ENCODE measurements at places on chromosomes 3 and 15.

DNA sequence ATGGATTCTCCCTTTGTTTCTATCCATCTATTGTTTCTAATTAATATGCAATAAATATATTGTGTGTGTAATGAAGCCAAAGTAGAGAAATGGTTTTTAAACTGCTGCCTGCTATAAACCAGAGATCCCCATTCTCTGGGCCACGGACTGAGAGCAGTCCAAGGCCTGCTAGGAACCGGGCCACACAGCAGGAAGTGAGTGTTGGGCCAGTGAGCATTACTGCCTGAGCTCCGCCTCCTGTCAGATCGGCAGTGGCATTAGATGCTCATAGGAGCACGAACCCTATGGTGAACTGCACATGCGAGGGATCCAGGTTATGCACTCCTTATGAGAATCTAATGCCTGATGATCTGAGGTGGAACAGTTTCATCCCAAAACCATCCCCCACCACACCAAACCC, 85.2 kb upstream of the POMGNT2 start:
- no peak for DNase-seq

DNA sequence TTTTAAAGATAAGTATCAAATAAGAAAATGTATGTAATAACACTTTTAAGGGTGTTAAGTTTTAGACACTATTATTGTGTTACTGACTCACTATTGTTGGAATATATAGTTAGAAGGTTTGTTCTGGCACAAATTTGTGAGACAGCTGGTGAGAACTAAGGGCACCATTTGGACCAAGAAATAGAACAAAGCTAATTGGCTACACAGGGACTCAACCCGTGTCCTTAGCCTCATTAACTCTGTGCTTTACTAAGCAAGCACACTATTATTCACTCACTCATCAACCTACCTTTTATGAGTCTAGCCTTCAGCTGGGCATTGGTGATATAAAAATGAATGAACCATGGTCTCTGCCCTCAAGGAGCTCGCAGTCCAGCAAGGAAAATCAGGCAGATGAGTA, 4.1 kb upstream of the UNC13C start:
- no peak for DNase-seq

GRCh38 chr3:47385007-47385406, 4.2 kb downstream of the PTPN23 start:
- no peak for DNase-seq

- no peak for DNase-seq
Observed at GRCh38 chr3:142787719-142788118, 63.9 kb downstream of the TRPC1 start.

GRCh38 chr3:124209426-124209825, 217.5 kb upstream of the ROPN1 start:
- no peak for DNase-seq

DNA sequence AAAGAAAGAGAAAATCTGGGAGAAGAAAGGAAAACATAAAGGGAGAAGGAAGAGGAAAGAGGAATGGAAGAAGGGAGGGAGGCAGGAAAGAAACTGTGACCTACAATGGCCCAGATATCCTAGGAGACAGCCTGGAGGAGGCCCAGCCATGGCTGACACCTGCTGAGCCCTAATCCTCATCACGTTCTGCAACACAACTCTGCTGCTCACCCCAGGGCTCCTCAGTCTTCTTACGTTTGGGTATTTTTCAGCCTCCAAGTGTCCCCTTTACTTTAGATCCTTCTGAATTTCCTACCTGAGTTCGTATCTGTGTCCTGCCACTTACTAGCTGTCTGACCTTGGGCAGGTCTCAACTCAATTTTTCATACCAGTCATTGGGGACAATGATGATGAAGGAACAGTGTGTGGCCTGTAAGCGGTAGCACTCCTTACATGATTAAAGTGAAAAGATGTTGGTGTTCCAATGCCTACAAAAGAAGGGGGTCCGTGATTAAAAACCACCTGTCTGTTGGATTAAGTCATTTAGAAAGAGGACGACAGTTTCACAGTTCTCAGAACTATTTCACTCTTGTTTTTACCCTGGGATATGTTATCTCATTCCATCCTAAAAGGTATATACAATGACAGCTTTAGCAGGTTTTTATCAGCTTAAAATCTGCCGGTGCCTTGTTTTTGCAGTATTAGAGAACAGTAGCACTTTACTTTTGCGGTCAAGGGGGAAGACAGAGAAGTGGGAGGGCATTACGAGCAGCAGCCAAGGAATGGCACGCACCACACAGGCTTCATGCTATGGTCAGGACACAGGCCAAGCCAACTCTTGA, 47.4 kb downstream of the CCR4 start:
- DNase-seq, result no peak

DNA sequence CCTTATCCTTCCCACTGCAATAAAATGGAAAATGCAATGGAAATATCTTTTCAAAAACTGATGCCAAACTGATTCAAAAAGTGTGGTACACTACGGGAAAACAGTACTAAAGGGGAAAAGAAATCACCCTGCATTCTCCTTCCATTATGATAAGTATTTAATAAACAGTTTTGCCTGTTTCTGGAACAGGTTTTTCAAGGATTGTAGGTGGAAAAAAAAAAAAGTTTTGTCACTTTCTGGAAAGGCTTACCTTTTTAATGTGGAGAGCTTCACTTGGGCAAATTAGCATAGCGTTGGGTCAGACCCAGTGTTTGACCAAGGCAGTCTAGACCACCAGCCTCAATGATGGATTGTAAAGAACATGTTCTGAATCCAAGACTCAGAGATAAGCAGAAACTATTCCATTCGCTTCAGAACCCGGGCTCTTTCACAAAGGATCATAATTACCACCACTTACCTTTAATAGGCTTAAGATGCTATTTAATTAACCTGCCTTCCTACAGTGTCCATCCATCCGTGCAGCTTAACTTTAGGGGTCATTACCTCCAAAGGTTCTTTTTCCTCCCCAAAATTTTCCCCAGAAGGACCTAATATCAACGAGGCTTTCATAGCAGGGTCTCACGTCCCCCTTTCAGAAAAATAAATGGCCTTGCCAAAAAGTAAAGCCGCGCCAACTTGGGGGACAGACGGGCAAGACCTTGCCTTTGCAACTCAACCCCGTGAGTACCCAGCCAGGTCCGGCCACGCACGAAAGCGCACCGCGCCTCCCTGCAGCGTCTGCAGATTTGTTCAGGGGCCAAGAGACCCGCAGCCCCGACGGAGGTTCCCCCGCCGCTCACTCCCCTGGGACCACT, 1.0 kb downstream of the DCBLD2 start:
- DNase-seq, result no peak
